A673 (cell line): ENCODE measurements at places on chromosomes 6 and 20. TPM values are rescaled to one million over a fixed set of nuclear protein-coding genes. Genes with fewer than 3 reads are reported as not detected.

Gene ANKEF1
- 0.96 and 1.3 TPM in 2 replicates for total RNA-seq

Gene ZNF341
- total RNA-seq = 4.7 and 5.0 TPM in 2 replicates

Gene ARHGAP18
- 12.7 and 14.2 TPM in 2 replicates for total RNA-seq

Gene COL10A1
- total RNA-seq = not detected in 2 replicates

Gene IL20RA
- total RNA-seq = not detected in 2 replicates

Gene NKX2-4
- 0.13 TPM in 2 replicates for total RNA-seq

Gene ADAT2
- total RNA-seq = 9.0 and 9.9 TPM in 2 replicates

Gene BHLHE23
- total RNA-seq = not detected in 2 replicates

DNA sequence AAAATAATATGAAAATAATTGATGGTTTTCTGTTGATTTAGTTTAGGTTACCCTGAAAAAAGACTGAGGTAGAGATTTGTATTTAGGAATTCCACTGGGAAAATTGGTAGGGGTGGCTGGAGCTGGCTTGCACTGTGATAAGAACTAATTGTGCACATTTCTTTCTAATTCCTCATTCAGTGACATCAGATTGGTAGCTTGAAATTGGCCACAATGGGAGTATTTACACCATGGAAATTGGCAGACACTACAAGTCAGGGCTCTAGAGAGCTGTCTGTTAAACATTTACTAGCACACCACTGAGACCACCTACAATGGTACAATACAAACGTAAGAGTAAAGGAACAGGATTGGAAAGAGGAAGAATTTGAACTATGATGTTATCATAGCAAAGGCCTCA is 52.0 kb upstream of the ISM1 start:
- no peak for DNase-seq

GRCh38 chr6:85362652-85363310 is 87.1 kb upstream of the NT5E start:
- no peak for DNase-seq

- peak; percentile 41 for DNase-seq
These were observed 7.1 kb downstream of the MAP3K5 start for GRCh38 chr6:136784910-136785746.

DNA sequence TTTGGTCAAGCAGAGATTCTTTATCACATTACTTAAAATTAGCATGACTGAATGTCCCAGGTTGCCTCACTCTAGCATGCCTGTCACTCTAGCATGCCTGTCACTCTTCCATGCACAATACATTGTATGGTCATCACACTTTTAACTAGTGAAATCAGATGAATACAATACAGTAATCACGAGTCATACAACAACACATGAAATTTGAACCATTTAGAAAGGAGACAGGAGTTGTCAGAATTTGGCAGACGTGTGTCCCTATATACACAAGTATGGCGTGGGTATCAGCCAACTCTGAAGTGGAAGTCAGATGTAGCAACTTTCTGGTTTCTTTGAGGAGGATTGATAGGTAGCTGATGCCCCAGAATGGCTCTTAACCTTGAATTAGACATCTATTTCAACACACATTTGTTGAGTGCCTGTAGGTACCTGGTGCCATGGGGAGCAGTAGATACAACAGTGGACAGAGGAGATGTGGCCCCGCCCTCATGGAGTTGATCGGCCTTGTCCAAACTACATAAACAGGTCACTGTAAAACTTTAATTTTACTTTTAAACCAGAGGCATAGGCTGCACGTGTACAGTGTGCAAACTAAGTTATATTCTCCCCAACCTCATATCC is 116.1 kb upstream of the TIAM2 start:
- DNase-seq = no peak

- DNase-seq = peak; percentile 14
These were observed 47.2 kb upstream of the CCN2 start for GRCh38 chr6:131998255-131998982.

GRCh38 chr20:37956107-37956585 is 53.2 kb downstream of the VSTM2L start:
- peak; percentile 63 for DNase-seq

DNA sequence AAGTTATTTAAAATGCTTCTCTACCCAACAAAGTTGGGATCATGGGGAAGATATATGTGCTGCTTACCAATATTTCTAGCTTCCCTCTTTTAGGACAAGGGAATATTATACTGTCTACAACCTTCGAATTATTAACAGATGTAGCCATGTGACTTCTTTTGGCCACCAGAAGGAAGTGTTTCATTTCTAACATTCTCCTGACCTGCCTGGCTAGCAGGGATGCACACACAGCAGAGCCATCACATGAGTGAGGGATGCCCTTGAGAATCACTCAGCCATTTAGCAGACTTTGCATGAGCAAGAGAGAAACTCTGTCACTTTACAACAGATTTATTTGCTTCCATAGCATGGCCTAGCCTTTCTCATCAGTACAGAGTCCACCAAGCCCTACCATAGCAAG is 230.7 kb upstream of the MARCKS start:
- no peak for DNase-seq

GRCh38 chr20:11376420-11376819 is 541.3 kb upstream of the BTBD3 start:
- DNase-seq = no peak

DNA sequence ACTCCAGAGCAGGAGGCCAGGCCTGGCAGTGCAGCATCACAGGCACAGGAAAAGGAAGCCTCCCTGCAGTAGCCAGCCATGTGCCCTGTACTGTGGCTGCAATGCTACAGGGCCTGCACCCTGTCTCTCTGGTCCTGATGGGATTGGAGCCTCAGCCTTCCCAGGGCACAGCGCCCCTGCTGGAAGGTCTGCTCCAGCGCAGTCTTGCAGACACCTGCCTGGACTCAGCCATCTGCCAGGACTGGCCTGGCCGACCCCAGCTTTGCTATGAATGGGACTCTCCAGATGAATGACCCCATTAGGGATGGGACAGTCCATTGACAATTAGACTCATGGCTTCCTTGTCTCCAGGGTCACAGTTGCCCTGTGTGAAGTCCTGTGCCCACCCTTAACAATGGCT is 251.6 kb downstream of the ERMARD start:
- no peak for DNase-seq

DNA sequence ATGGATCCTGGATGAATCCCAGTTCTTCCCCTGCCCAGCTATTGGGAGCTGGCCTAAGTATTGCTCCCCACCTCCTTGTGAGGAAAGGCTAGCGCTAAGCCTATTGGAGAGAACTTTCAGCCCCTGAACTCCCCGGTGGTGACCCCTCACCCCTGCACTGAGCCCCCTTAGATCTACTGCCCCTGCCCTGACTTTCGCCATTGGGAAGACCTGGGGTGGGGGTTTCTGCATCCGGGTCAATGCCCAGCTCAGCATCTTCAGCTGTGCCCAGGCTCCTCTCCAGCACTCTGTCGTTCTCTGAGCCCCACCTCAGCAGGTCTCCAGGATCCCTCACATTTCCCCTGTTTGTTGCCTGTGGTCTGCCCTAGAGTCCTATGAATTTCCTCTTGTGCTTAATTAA is 9.0 kb downstream of the TREML4 start:
- DNase-seq = no peak

- DNase-seq = no peak
These were observed 694 bp downstream of the SLC17A9 start for GRCh38 chr20:62952968-62953838.

GRCh38 chr20:14522595-14522994 is 185.2 kb upstream of the FLRT3 start:
- DNase-seq = no peak

GRCh38 chr6:105484238-105485161 is 81.6 kb upstream of the PREP start:
- peak; percentile 66 for DNase-seq

DNA sequence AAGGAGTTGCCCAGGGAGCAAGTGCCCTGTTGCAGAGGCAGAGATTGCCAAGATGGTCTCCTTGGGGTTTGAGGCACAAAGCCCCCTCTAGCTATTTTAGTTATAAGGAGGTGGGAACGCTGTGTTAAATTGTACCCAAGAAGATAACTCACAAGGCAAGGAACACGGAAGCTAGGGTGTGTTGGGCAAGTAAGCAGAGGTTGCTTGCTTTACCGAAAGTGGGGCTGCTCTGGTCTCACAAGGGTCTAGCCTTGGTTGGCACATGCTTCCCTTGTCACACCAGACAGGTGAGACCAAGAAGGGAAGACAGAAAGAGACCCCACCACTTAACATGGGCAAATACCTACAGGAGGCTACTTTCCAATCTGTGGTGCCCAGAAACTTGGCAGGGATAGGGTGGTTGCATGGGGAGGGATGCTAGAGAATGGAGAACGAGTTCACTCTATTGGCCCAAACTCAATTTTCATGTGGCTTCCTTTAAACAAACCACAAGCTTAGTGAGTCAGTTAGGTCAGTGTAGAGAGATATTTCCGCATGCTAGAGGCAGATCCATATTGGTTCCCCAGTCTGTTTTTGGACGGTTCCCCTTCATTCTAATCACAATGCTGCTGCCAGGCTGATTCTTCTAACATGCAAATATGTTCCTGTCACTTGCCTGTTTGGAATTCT is 42.4 kb downstream of the PLAGL1 start:
- DNase-seq = no peak

DNA sequence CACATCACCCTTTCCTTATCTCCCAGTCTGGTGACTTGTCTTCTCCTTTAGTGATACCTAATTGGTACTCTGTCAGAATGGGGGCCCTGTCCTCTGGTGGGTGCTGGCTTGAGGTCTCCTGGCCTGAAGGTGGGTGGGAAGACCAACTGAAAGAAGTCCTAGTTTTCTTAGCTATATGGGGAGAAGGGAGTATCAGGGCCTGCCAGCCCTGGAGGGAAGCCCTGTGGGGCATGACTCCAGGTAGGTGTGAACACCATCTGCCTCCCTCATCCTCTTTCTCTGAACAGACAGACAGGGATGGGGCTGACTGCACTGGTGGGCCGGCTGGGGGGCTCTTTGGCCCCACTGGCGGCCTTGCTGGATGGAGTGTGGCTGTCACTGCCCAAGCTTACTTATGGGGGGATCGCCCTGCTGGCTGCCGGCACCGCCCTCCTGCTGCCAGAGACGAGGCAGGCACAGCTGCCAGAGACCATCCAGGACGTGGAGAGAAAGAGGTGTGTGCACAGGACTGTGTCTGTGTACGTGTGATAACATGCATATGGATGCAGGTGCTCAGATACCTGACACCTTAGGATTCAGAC is 4.8 kb downstream of the CRIP3 start:
- no peak for DNase-seq
